ENCODE measurements at places on chromosomes 6 and 20. TPM values are rescaled to one million over a fixed set of nuclear protein-coding genes. Genes with fewer than 3 reads are reported as not detected.

GRCh38 chr6:164832410-164832809, 477.0 kb downstream of the C6orf118 start:
- no peaks in the 10 kb centered on the region for H3K36me3 ChIP-seq
- H3K27me3 ChIP-seq: no peaks in the 10 kb centered on the region
- H3K4me1 ChIP-seq: no peaks in the 10 kb centered on the region
- no peak overlapping the region for H3K27ac ChIP-seq
- no peak overlapping the region for H3K4me3 ChIP-seq

DNA sequence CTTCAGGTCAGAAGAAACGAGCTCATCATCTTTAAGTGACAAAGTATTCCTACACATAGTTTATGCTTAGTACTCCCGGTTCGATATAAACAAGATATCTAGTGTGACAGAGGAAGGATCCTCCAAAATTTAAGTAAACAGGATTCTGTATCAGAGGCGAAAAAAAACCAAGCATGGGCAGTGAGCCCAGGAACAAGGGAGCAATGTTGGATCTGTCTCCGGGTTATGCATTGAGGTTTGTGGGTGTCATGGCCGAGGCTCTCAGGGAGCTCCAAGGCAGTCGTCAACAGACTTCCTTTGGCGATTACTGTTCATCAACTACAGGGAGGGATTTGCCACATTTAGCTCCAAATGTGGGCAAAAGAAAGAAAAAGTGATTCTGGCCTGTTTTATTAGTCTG, 319.5 kb downstream of the CBLN4 start:
- DNase-seq: no peak
- no peak overlapping the region for H3K4me3 ChIP-seq
- H3K36me3 ChIP-seq: no peaks in the 10 kb centered on the region
- no peaks in the 10 kb centered on the region for H3K4me1 ChIP-seq

- H3K27ac ChIP-seq: no peak overlapping the region
- peaks cover 27% of the 10 kb centered on the region for H3K27me3 ChIP-seq
- H3K36me3 ChIP-seq: no peaks in the 10 kb centered on the region
- no peak overlapping the region for H3K4me3 ChIP-seq
- peak; percentile 81 for DNase-seq
- peaks cover 5% of the 10 kb centered on the region for H3K4me1 ChIP-seq
Measured at GRCh38 chr6:170085475-170086401, 205.1 kb downstream of the DLL1 start.

DNA sequence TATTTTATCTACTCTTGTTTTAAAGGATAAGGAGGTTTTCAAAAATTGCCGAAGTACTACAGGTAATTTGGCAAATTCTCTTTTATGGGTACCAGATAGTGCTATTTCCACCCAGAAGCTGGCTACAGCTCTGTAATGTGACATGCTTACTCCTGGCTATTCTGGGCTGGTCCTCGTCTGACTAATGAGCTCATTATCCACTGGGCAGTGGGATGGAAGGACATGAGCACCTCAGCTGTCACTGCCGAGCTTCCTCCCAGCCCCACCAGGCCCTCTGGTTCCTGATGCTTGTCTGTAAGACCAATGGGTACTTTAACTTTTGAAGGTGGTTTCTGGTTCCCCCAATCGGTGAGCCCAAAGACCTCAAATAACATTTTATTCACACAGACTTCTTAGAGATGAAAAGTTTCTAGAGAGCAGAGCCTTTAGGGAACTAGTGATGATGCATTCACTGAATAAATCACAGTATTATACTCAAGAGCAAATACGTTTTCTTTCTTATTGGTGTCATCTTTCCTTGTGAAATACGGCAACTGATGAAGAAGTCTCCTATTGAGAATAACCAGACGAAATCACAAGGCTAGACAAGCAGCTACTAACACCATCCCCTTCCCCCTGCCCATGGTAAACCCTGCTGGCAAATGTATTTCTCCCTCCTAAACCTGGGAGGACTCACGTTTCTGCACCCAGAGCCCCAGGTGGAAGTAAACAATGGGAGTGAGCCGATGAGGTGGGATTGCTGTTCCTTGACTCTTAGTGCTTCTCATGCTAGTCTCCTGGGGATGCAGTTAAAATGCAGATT, 80.8 kb downstream of the SLC22A3 start:
- peaks cover 2% of the 10 kb centered on the region for H3K27me3 ChIP-seq
- no peaks in the 10 kb centered on the region for H3K36me3 ChIP-seq
- DNase-seq: no peak
- H3K27ac ChIP-seq: no peak overlapping the region
- no peak overlapping the region for H3K4me3 ChIP-seq

GRCh38 chr6:65006788-65007187, 700.2 kb downstream of the EYS start:
- no peaks in the 10 kb centered on the region for H3K4me1 ChIP-seq
- H3K36me3 ChIP-seq: no peaks in the 10 kb centered on the region
- DNase-seq: no peak
- H3K4me3 ChIP-seq: no peak overlapping the region
- peaks cover 5% of the 10 kb centered on the region for H3K27me3 ChIP-seq
- H3K27ac ChIP-seq: no peak overlapping the region

DNA sequence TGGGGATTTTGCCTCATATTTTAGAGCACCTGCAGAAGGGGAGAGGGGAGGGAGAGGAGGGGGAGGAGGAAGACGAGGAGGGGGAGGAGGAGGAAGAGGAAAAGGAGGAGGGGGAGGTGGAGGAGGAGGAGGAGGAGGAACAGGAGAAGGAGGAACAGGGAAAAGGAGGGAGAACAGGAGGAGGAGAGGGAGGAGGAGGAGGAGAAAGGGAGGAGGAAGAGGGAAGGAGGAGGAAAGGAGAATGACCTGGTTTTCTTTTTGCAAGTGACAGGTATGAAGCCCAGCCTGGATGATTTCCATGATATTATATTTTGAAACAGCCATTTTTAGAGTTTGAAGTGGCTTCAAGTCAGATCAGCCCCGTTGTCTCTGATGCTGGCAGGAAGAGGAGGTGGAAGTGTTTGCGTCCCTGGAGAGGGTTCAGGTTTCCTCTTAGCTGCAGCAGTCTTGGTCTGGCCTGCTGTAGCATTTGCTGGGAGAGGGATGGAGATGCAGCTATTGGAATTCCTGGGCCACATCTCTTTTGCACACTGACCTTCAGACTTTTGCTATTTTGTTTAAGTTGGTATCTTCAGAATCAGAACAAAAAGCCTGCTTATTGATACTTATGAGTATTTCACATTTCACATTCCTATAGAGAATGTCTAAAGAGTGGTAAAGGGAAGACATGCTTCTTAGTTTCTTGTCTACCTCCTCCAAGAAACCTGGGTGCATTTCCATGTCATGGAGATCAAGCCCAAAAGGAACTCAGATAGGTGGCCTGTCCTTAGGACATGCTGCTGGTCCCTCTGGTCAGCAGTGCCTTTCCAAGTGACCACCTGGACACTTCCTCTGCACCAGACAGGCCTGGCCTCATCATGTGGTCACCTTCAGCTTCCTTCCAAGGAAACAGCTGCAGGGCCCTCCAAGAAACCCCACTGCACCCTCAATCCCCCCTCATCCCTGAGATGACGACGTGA, 54.3 kb upstream of the IYD start:
- H3K27ac ChIP-seq: no peak overlapping the region
- peaks cover 12% of the 10 kb centered on the region for H3K4me1 ChIP-seq
- peaks cover 2% of the 10 kb centered on the region for H3K27me3 ChIP-seq

DNA sequence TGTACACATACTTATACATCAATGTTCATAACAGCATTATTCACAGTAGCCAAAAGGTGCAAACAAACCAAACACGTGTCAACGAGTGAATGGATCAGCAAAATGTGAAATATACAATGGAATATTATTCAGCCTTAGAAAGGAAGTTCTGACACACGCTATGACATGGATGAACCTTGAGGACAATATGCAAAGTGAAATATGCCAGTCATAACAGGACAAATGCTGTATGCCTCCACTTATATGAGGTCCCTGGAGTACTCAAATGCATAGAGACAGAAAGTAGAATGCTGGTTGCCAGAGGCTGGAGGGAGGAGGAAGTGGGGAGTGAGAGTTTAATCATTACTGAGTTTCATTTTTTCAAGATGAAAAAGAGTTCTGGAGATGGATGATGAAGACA, 37.8 kb upstream of the IGF2R start:
- H3K27ac ChIP-seq: no peak overlapping the region
- no peak for DNase-seq
- H3K36me3 ChIP-seq: no peaks in the 10 kb centered on the region
- no peaks in the 10 kb centered on the region for H3K27me3 ChIP-seq

DNA sequence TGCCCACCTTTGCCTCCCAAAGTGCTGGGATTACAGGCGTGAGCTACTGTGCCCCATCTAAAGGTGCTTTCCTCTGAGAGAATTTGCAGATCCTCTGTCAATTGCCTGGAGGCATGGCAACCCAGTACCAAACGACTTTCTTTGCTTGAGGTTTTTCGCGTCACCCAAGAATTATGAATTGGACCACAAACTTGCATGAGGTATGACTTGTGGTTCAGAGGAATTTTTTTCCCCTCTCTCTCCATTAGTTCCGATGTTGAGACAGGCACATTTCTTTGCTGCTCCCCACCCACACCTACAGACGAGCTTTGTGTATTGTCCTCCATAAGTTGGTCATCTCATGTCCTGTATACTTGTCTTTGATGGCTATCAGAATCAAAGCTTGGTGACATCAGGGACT, 11.8 kb upstream of the SCAF8 start:
- no peaks in the 10 kb centered on the region for H3K27me3 ChIP-seq
- H3K36me3 ChIP-seq: peaks cover 2% of the 10 kb centered on the region
- no peak overlapping the region for H3K4me3 ChIP-seq
- H3K27ac ChIP-seq: no peak overlapping the region
- peaks cover 7% of the 10 kb centered on the region for H3K4me1 ChIP-seq

DNA sequence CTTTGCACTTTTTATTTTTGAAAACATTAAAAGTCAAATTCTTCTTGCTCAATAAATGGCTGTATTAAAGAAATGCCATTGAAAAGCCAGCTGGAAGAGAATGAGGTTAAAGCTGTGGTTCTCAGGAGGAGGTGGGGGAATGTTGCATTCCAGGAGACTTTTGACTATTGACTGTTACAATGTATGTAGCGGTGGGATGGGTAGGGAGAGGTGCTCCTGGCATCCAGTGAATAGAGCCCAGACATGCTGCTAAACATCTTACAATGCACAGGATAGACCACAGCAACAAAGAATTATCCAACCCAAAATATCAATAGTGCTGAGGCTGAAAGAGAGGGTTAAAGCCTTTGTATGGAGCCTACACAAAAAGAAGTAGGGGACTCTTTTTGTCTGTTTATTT, 295.9 kb downstream of the NKAIN2 start:
- no peaks in the 10 kb centered on the region for H3K36me3 ChIP-seq
- H3K4me3 ChIP-seq: no peak overlapping the region
- no peak for DNase-seq
- no peak overlapping the region for H3K27ac ChIP-seq

DNA sequence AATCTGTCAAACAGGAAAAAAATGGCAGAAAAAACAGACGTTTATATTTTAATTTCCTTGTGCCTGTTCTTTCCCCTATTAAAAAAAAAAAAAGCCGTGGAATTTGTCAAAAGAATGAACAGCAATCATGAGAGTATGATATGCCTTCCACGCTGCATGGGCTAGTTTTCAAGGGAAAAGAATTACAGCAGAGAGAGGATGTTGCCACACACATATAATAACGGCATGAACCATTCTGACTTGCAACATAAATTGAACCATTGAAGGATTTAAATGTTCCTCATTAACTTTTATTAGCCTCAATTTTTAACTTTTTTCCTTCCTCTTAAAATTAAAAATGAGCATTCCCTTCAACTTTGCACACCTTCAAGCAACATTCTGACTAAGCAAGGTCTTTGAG, 301.8 kb downstream of the FOXC1 start:
- no peaks in the 10 kb centered on the region for H3K36me3 ChIP-seq
- peak overlapping the region; percentile 49 for H3K4me3 ChIP-seq
- H3K27ac ChIP-seq: peak overlapping the region; percentile 95
- H3K4me1 ChIP-seq: peaks cover 53% of the 10 kb centered on the region

DNA sequence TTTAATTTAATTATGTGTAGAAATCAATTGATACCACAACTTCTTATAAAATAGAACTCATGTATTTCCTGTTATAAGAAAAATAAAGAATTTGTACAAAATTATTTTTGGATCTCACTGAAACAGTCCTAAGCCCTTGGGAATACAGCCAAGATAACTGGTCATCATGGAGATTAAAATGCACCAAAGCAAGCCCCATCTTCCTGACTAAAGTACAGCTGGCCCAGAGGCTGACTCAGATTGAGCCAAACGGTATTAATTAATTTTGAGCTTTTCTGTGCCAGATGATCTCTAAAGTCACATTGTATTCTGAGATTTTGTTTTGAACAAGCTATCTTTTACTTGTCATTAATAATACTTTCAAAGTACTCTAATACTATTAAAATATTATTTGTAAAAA, 978.5 kb downstream of the TBC1D32 start:
- H3K36me3 ChIP-seq: peaks cover 1% of the 10 kb centered on the region
- no peak for DNase-seq
- H3K4me3 ChIP-seq: no peak overlapping the region
- no peaks in the 10 kb centered on the region for H3K27me3 ChIP-seq

Gene RIPK1
- total RNA-seq: 24.9 TPM

Gene SNAP25
- 0.65 TPM for total RNA-seq

Gene DTD1
- 22.2 TPM for total RNA-seq

Gene CCN5
- 1.6 TPM for total RNA-seq

Gene SRSF12
- 5.9 TPM for total RNA-seq
